Spleen (tissue), 13 donors: ENCODE measurements at places on chromosomes 6 and 20. TPM values are rescaled to one million over a fixed set of nuclear protein-coding genes. Genes with fewer than 3 reads are reported as not detected.

The RBM24 gene
- 0.43 TPM for total RNA-seq

GRCh38 chr6:134813146-134813545 lies 136.8 kb downstream of the ALDH8A1 start:
- no peak for DNase-seq
- H3K27ac ChIP-seq = no peak overlapping the region
- no peak overlapping the region for H3K4me3 ChIP-seq
- H3K36me3 ChIP-seq = no peaks in the 10 kb centered on the region

DNA sequence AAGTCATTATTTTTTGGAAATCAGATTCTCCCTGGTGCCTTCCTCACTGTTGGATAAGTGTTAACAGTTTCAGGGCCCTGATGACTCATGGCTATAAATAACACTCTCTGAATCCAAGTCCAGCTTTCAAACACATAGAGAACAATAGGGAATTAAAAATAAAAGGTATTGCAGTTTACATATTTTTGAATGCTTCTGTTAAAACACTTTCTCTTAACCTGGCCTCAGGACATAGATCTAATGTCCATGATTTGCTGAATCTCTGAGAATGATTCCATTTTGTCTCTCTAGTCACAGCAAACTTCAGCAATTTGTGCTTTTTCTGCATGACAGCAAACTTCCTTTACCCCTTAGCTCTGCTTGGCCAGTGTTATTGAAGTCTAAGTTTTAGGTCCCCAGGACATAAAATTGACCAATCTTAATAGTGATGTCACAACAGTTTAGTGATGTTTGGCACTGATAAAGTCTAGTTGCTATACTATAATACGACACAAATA lies 1192.4 kb upstream of the CITED2 start:
- no peaks in the 10 kb centered on the region for H3K36me3 ChIP-seq
- H3K27me3 ChIP-seq = no peaks in the 10 kb centered on the region
- H3K4me3 ChIP-seq = no peak overlapping the region

DNA sequence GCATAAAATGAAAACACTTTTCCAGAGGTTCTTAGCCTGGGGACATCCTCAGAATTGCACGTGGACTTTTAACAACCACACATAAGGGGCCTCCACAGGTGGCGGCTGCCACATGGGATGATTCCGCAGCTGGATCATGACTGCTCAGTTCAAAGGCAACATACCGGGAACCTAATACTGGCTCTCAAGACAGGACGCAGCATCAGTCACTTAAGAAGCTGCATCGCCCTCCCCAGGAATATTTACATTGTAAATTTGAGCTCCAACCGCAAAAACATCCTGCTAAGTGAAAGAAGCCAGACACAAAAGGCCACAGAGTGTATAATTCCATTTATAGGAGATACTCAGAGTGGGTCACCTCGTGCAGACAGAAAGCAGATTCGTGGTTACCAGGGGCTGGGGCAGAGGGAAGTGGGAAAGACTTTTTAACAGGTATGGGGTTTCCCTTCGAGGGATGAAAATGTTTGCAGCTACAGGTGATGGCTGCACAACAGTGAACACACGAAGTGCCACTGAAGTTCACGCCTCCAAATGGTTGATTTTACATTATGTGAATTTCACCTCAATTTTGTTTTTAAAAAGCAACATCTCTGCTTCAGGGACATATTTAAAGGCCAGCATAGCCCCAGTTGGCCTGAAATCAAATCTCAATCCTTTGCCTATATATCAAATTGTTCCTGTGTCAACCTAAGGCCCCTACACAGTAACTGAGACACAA lies 141.5 kb downstream of the BMP7 start:
- H3K36me3 ChIP-seq = no peaks in the 10 kb centered on the region
- DNase-seq = no peak
- H3K27ac ChIP-seq = no peak overlapping the region
- H3K4me1 ChIP-seq = no peaks in the 10 kb centered on the region

GRCh38 chr20:4830696-4831095 lies 109.0 kb downstream of the PRND start:
- H3K4me3 ChIP-seq = peak overlapping the region; percentile 59
- peaks cover 12% of the 10 kb centered on the region for H3K4me1 ChIP-seq
- peak overlapping the region; percentile 97 for H3K27ac ChIP-seq
- no peaks in the 10 kb centered on the region for H3K27me3 ChIP-seq

The NKX2-2 gene
- total RNA-seq = not detected

DNA sequence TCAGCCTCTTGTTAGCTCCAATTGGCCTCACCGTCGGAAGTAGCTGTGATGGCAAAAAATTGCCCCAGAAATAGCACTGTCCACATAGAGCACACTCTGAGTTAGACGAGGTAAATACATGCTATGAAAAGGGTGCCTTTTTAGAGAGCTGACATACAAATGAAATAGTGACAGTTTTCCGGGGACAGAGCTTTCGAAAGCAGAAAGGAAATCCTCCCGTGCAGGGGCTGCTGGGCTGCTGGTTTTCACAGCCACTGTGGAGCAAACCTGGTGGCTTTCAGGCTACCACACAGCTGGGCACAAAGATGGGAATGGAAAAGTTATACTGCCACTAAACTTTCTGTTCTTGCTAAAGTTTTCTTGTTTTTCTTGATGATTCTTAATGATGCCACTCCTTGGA lies 8.3 kb downstream of the SLPI start:
- H3K4me1 ChIP-seq = no peaks in the 10 kb centered on the region
- H3K27me3 ChIP-seq = peaks cover 58% of the 10 kb centered on the region
- no peaks in the 10 kb centered on the region for H3K36me3 ChIP-seq
- H3K4me3 ChIP-seq = no peak overlapping the region
- H3K27ac ChIP-seq = peak overlapping the region; percentile 10

DNA sequence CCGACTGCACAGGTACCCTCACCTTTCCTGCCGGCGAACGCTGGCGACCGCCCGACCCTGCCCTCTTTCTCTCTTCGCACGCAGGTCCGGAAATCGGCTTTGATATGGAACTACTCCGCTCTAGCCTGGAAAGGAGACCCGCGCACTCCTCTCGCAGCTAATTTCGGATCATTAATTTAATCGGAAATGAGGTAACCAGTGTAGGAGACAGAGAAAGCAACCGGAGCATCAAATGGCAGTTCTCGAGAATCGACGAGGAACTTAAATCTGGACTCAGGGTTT lies 949 bp upstream of the ATXN1 start:
- peaks cover 28% of the 10 kb centered on the region for H3K4me1 ChIP-seq
- peak overlapping the region; percentile 100 for H3K27ac ChIP-seq
- H3K27me3 ChIP-seq = no peaks in the 10 kb centered on the region
- DNase-seq = no peak
- peak overlapping the region; percentile 77 for H3K4me3 ChIP-seq

- no peak for DNase-seq
- H3K4me3 ChIP-seq = no peak overlapping the region
- H3K27ac ChIP-seq = no peak overlapping the region
- no peaks in the 10 kb centered on the region for H3K27me3 ChIP-seq
- peaks cover 36% of the 10 kb centered on the region for H3K4me1 ChIP-seq
- no peaks in the 10 kb centered on the region for H3K36me3 ChIP-seq
Observed at GRCh38 chr6:3061501-3061941, 6.8 kb upstream of the RIPK1 start.

The CHRNA4 gene
- 8.3 TPM for total RNA-seq

- no peaks in the 10 kb centered on the region for H3K36me3 ChIP-seq
- H3K27me3 ChIP-seq = no peaks in the 10 kb centered on the region
- DNase-seq = no peak
- peak overlapping the region; percentile 88 for H3K27ac ChIP-seq
Observed at GRCh38 chr6:26569433-26569764, 27.4 kb upstream of the ABT1 start.

The LINC00237 gene
- total RNA-seq = not detected

- H3K36me3 ChIP-seq = no peaks in the 10 kb centered on the region
- no peaks in the 10 kb centered on the region for H3K4me1 ChIP-seq
- H3K27me3 ChIP-seq = no peaks in the 10 kb centered on the region
- no peak overlapping the region for H3K4me3 ChIP-seq
Observed at GRCh38 chr20:57212534-57213276, 53.7 kb downstream of the BMP7 start.

DNA sequence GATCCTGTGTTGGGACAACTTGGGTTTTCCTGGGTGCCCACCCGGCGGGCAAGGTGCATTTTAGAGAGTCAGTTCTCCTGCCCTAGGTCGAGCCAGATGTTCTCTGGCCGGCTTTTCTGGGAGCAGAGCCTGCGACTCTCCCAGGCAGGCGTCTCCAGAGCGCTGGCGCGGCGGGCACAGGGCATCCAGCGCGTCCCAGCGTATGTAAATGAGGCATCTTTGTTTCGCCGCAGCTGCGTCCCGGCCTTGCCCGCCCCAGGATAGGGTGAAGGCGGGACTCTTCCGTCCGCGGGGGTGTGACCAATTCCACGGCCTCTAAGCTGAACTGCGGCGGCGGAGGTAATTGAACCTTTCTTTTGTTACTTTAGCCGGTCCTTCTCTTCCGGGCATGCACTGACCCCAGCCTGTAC lies 9.1 kb downstream of the GRIK2 start:
- no peak overlapping the region for H3K27ac ChIP-seq
- DNase-seq = no peak
- H3K36me3 ChIP-seq = no peaks in the 10 kb centered on the region
- peaks cover 62% of the 10 kb centered on the region for H3K27me3 ChIP-seq
- H3K4me1 ChIP-seq = no peaks in the 10 kb centered on the region

DNA sequence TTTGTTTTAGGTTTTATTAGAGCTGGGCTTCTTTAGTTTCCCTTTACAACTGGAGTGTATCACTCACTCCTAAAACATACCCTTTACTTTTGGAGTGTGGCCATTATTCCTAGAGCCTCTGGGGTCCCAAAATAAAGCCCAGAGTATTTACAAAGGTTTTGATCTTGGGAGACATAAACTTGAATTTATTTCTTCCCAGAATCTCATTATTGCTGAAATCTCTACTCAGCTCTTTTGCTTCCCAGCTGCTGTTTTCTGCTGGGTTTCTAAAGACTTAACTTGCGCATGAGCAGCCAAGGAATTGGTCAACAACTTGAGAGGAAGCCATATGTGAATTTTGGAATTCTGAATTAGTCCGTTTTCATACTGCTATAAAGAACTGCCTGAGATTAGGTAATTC lies 94.5 kb upstream of the NRSN1 start:
- H3K27me3 ChIP-seq = no peaks in the 10 kb centered on the region
- H3K36me3 ChIP-seq = no peaks in the 10 kb centered on the region

- H3K27me3 ChIP-seq = no peaks in the 10 kb centered on the region
- no peak overlapping the region for H3K27ac ChIP-seq
- H3K4me1 ChIP-seq = no peaks in the 10 kb centered on the region
- no peak overlapping the region for H3K4me3 ChIP-seq
- no peak for DNase-seq
Observed at GRCh38 chr20:54292185-54292584, 84.3 kb downstream of the PFDN4 start.

The CDH22 gene
- not detected for total RNA-seq
